ENCODE measurements at places on chromosomes 2 and 18.

DNA sequence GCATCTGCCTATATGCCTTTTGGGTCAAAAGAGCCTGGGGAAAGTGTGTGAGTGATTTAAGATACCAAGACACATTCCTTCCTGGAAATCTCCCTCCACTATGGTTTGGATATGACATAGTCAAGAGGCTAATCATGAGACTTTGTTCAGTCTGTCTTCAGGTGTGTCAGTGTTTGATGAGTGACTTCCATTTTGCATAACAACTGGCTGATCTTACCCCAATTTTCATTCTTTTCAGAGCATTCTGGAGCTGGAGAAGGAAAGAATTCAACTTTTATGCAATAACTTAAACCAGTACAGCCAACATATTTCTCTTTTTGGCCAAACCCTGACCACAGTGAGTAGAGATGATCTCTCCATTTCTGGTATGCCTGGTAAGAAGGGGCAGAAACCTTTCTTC is 39.4 kb downstream of the SPC25 start:
- DNase-seq, result no peak

DNA sequence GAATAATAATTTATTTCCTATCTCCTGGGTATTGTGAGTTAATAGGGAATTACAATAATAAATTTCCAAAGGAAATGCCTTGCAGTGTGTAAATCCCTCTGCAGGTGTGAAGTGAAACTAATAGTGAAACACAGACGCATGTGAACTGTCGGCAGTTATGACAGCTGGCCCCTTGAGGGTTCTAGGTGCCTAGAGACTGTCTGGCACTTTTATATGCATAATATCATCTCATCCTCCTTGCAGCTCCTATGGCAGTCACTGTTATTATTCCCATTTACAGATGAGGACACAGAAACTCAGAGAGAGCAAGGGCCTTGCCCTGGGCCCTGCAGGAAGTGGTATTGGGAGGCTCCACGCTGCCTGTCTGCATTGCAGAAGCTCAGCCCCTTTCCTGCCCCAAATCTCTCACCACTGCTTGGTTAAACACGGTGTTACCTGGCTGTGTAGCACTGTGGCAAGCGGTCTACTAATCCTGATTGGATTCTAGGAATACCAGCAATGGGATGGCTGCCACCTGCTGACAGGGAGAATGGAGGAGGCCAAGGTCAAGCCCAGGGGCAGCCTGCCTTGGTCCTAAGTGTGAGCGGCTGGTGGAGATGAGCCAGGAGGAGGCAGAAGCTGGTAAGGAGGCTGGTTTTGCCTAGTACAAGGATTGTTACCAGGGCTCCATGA is 32.8 kb upstream of the ACKR3 start:
- DNase-seq, result no peak

- DNase-seq, result no peak
These were observed 44.7 kb upstream of the RAB31 start for GRCh38 chr18:9663377-9663776.

GRCh38 chr18:13279181-13280069 is 60.9 kb downstream of the LDLRAD4 start:
- DNase-seq, result no peak

GRCh38 chr18:58544616-58545337 is 84.1 kb downstream of the ALPK2 start:
- DNase-seq, result no peak

- DNase-seq, result no peak
These were observed 1.2 kb downstream of the TFPI start for GRCh38 chr2:187552828-187553681.

DNA sequence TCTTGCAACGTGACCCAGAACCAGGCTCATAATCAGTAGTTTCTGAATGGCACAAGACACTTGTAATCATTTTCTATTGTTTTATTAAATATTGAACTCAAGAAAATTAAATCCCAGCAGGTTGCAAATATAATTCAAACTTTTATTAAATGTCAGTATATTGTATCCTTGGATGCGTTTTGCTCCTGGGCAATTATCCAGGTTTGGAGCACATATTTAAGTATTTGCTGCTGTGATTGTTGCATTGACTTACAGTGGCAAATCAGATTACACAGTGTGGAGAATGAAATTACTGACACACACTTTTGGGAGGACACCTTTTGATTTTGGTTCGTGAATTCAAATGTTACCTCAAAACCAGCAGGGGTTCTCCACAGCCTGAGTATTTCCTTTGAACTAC is 27.1 kb upstream of the TMEM178A start:
- DNase-seq, result no peak

GRCh38 chr18:60446821-60447220 is 74.2 kb upstream of the MC4R start:
- no peak for DNase-seq

GRCh38 chr2:146666340-146666739 is 1178.5 kb upstream of the ACVR2A start:
- DNase-seq, result no peak

GRCh38 chr2:75221862-75222261 is 22.5 kb upstream of the TACR1 start:
- DNase-seq, result no peak

GRCh38 chr2:7951490-7951889 is 730.4 kb upstream of the ID2 start:
- DNase-seq, result no peak

- DNase-seq, result no peak
These were observed 57.0 kb downstream of the SH3RF3 start for GRCh38 chr2:109185821-109186570.

DNA sequence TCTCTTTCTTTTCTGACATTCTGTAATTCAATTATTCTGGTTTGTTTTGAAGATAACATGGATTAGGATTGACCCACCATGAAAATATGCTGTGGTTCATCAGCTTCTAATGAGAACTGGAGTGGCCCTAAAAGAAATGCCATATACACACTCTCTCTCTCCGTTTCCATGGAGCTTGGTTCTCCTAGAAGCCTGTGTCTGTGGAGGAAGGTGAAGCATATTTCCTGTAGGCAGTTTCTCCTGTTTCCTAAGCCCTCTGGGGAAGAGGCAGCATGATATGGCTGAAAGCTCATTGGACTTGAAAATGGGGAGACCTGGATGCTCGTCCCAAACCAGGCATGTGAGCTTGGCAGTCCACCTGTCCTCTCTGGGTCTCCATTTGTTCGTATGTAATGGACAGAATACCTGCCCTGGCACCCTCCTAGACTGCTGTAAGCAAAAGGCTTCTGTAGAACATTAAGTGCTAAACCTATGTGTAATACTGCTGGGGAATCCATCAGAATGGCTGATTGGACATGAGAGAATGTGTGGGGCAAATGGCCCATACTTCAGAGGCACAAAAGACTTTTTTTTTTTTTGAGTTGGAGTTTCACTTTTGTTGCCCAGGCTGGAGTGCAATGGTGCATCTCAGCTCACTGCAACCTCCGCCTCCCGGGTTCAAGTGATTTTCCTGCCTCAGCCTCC is 75.3 kb upstream of the PPP1CB start:
- DNase-seq, result no peak

- no peak for DNase-seq
These were observed 9.5 kb upstream of the SMAD4 start for GRCh38 chr18:51020536-51020935.

- no peak for DNase-seq
These were observed 132.0 kb downstream of the RND3 start for GRCh38 chr2:150355440-150355839.

DNA sequence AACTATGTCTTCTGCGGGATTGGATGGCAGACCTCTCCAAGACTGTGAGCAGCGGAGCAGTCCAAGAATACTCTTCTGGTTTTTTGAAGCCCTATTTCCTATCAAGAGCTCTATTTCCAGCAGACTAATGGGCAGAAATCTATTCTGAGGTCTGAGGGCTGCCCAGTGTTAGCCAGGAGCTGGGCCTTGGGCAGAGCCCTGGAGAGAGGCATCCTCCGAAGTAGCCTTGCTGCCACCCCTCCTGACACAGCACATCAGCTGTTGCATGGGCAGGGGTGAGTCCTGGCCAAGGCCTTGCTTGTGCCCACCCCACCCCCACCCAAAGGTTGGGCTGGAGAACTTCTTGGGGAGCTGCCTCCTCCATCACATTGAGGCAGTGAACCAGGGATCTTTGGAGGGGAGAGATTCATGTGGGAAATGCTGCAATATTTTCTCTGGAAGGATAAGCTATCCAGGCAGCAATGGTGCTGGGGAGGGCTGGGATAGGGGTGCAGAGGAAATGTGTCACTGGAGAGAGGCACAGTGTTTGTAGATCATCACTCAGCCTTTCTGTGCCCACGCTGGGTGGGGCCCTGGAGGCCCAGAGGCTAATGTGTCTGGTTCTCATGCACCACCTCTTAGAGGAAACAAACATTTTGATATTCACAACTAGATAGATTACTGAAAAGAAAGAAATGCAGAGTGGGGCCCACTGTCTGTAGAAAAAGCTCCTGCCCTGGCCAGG is 104.7 kb downstream of the VSNL1 start:
- DNase-seq, result no peak

DNA sequence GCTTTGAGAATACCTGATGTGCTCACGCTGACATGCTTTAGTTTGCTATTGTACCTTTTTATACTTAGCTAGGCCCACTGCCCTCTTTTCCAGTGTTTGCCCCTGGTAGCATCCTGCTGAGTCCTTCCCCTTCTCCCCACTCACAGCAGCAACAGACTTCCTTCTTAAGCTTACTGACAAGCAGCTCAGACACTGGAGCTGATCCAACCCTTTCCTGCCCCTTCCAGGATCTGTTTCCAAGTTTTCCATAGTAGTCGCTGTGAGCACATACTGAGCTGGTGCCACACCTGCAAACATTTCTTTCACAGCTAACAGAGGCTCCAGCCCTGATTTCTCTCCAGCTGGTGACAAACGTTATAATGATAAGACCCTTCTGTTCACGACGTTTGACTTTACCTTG is 991.4 kb upstream of the CELF4 start:
- DNase-seq, result no peak

DNA sequence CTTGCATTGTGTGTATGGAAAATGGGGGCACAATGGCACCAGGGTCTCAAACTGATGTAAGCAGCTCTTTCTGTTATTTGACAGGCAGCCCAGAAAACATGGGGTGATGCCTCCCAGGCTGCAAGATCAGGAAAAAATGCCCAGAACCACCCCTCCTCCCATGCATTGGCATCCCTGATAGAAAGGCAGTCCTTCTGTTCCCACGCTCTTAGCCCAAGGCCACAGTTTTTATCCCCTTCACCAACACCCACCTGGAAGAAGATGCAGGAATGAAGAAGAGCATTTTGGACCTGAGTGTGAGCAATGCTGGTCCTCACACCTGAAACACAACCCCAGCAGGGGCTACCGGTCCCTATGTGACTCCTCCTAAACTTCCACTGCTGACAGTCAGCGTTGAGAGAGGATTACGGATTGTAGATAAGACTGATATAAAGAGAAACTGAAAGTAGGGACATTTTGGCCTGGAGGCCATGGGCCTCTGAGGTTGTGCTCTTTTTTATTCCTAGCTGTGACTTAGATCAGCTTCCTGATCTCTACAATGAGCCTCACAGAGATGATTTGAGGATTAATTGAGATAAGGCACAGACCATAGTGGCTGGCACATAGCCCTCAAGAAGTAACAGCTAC is 386.0 kb upstream of the ATP5MC3 start:
- no peak for DNase-seq

GRCh38 chr2:20391951-20392699 is 41.5 kb upstream of the PUM2 start:
- DNase-seq, result no peak

- DNase-seq, result no peak
These were observed 41.3 kb upstream of the ACAA2 start for GRCh38 chr18:49854681-49855080.

- DNase-seq, result no peak
These were observed 200.1 kb downstream of the MGAT5 start for GRCh38 chr2:134453973-134454372.

GRCh38 chr2:53715568-53715967 is 52.0 kb upstream of the CHAC2 start:
- no peak for DNase-seq

DNA sequence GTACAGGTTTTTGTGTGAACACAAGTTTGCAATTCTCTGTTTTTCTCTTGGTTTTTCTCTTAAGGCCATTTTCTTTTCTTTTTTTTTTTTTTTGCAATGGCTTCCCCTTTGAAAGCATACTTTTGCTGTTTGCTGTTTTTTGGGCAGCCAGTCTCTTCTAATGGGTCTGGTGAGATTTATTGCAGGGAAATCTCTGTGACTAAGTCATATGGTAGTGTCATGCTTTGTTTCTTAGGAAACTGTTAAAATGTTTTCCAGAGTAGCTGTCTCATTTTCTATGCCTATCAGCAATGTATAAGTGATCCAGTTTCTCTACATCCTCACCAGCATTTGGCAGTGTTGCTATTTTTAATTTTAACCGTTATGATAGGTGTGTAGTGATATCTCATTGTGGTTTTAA is 27.9 kb upstream of the CDCA7 start:
- DNase-seq, result no peak

DNA sequence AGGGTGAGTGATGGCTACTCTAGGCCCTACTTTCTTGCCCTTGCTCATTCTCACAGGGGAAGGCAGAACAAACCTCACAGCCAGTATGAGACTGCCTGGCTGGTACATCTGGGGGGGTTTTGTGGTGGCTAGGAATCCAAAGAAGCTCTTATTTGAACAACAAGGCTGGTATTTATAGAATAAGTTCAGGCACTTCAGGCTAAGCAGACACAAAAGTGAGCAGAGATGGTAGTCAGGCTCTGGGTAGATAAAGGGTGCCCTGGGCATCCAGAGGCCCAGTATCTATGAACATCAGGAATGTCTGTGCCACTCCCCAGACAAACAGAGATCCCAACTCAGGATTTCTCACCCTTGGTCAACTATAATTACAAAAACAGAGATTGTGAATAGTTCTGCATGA is 57.2 kb upstream of the RTN4 start:
- DNase-seq, result no peak

GRCh38 chr2:177665328-177665727 is 272.8 kb downstream of the AGPS start:
- no peak for DNase-seq

DNA sequence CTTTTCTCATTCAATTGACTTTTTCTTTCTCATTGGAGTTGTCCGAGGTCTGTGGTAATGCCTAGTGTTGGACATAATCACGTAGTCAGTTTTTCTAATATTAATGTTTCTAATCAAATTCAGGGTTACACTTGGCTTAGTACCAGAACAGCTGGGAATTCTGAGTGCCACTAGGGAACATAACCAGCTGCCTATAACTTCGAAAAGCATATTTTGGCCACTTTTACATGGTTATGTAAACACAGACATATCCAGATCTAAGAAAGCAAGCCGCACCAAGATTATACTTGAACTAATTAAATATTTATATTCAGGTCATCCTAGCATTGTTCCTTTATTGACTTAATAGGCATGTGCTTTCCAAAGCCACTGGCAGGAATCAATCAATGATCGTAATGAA is 91.1 kb upstream of the ARHGAP28 start:
- no peak for DNase-seq

GRCh38 chr2:145060876-145061275 is 541.0 kb upstream of the ZEB2 start:
- no peak for DNase-seq

- no peak for DNase-seq
These were observed 30.8 kb downstream of the ATP6V1C2 start for GRCh38 chr2:10752236-10752635.

DNA sequence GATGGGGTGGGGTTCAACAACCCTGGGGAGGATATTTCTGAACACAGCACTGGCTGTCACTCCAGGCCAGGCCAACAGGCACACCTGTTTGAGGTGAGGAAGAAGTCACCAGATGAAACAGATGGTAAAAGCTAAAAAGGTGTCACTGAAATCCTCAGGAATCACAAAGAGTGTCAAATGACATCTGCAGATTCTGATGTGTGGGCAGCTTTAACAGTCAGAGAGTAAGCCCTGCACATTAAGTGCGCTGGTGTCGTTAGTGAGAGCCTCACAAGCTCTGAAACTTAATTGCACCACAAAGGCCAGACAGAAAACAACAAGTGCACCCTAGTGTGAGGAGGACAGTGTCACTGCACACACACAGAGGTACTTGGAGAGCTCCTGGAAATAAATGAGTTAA is 13.6 kb downstream of the FLACC1 start:
- no peak for DNase-seq

Measured in 8988T (cell line).